Iris pigment epithelial cell (primary cell): ENCODE measurements at places on chromosomes 3 and 15.

DNA sequence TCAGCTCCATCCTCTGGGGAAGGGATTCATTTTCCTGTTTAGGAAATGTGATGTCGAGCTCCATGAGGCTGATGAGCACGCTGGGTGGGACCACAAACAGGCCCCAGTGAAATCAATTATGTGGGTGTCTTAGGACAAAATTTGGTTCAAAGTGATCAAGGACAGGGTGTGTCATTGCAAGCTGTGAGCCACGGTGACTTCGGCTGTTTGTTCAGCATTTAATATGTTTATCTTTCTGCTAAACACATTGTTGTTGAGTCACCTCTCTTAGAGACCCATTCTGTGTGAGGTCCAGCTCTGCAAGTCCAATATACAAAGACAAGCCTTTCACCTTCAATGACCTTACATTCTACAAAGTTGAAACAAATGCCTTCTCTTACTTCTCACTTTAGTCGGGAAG, 41.3 kb downstream of the SSR3 start:
- no peak for DNase-seq

- DNase-seq, result no peak
These were observed 106.0 kb downstream of the PGPEP1L start for GRCh38 chr15:98901434-98902072.

GRCh38 chr3:13015286-13016082, 57.7 kb downstream of the IQSEC1 start:
- DNase-seq, result no peak

GRCh38 chr15:69307939-69308338, 9.2 kb downstream of the PAQR5 start:
- no peak for DNase-seq

DNA sequence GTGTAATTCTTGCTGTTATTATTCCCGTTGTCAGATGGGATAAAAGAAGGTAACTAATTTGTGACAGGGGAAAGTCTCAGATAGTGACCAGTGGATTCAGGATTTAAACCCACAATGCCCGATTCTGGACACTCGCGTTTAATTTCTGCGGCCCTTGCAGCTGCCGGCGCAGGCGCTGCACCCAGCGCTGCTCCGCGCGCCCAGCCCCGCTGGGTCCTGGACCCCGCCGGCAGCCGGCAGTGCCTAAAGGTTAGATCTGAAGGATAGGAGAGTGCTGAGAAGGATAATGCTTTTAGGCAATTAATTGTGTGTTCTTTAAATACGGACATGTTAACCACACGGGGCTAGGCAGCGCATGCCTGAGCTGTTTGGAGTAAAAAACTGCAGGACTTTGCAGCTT, 3.6 kb upstream of the MKRN3 start:
- DNase-seq, result no peak

DNA sequence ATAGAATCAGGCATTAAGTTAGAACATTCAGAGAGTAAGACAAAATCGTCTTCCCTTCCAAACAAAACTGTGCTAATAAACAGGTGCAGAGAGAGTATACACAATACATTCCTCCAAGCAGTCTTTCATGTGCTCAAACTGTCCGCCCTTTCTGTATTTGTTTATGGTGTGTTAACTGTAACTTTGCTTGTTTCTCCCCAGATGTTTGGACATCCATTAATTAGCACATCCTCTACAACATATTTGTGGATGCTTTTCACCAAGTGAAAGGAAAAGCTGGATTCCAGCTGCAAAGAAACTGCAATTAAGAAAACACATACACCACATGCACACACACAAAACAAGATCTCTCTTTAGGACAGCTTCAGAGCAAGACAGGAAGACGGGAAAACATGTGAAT, 912.6 kb downstream of the NTRK3 start:
- DNase-seq, result no peak

- DNase-seq, result no peak
These were observed 9.9 kb upstream of the ARHGEF3 start for GRCh38 chr3:56811546-56812202.

DNA sequence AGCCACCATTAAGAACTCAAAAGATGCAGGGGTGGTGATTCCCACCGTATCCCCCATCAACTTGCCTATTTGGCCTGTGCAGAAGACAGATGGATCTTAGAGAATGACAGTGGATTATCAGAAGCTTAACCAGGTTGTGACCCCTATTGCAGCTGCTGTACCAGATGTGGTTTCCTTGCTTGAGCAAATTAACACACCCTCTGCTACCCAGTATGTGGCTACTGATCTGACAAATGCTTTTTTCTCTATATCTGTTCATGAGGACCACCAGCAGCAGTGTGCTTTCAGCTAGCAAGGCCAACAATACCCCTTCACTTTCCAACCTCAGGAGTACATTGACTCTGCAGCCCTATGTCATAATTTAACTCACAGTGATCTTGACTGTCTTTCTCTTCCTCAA, 8.6 kb upstream of the MCF2L2 start:
- DNase-seq, result no peak

- DNase-seq, result peak; percentile 24
These were observed 91.5 kb downstream of the CD47 start for GRCh38 chr3:107999215-107999775.

GRCh38 chr15:25993506-25993905, 130.4 kb upstream of the ATP10A start:
- no peak for DNase-seq

DNA sequence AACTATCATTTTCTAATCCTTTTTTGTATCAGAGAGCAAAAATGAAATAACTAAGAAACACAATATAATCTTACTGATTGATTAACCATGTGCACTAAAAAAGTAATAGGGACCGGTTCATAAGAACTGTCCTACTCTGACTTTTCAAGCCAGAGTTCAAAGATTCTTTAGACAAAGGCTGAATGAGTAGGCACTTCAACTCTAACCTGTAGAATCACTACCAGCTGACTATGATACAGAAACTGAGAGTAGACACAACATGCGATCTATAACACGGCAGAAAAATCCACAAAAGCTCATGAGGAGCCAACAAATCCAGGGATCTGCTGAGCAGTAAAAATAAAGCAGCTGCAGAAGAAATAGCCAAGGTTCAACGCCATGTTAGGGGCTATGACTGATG, 8.9 kb downstream of the COPB2 start:
- no peak for DNase-seq

DNA sequence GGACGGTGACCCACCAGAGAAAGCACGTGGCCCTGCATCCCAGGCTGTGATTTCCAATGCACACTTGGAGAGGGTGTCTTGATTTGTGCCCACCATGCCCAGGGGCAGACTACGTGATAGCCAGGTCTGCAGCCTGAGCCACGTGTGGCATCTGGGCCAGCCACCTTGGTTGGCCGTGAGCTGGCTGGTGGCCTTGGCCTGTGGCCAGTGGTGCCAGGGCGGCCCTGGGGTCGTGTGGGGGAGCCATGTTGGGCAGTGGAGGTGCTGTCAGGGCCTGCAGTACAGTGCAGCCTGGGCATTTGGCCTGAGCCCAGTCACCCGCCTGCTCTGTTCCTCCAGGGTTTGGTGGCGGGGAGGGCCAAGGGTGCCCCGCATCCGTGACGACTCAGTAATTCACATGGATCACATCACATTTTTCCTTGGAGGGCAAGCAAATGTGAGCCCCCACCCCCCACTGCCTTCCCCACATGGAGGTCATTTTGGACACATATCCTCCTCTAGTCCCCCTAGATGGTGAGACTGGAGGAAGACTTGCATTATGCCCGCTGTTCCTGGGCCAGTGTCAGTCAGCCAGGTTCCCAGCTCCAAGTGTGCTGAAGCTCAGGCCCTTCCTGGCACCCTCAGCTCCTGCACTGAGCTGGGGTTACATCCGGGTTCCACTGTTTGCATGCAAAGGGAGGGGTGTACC, 201.4 kb downstream of the UBE3A start:
- DNase-seq, result no peak

GRCh38 chr3:1700650-1701049, 398.0 kb upstream of the CNTN4 start:
- DNase-seq, result no peak

DNA sequence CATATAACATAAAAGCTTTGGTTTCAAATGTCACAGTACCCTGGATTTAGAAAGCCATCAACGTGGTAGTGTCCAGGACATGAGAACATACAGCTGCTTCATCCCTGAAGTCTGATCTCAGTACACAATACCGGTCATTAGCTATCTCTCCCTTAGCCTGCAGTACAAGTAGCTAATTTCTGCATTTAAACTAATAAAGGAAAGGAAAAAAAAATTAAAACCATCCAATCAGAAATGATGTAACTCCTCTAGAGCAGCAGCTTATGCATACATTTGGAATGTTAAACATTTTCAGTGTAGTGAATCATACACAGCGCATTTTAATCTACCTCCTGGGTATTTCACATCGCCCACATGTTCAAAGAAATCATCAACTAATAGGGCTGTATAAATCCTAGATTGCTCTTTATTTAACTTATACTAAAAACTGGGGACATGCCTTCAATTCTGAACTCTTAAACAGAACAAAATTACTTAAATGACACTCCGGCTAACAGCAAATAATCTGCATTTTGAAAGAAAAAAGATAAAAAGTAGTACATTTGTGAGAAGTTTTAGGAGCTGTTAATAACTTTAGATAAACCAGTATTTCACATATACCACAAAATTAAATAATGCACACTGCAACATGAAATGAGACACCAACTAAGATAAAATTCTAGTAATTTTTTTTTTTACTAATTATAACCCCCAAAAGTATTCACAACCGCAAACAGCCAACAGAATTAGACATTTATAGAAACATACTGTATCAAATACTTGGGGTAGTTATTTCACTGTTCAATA, 3.7 kb downstream of the IGF2BP2 start:
- DNase-seq, result peak; percentile 95

- DNase-seq, result no peak
These were observed 396.4 kb downstream of the NLGN1 start for GRCh38 chr3:173793963-173794362.

- DNase-seq, result no peak
These were observed 80.3 kb upstream of the EOMES start for GRCh38 chr3:27802425-27802824.

- no peak for DNase-seq
These were observed 307.1 kb upstream of the SEMA6D start for GRCh38 chr15:47410247-47410646.

- DNase-seq, result peak; percentile 38
These were observed 165.6 kb downstream of the GMNC start for GRCh38 chr3:190696777-190697501.

DNA sequence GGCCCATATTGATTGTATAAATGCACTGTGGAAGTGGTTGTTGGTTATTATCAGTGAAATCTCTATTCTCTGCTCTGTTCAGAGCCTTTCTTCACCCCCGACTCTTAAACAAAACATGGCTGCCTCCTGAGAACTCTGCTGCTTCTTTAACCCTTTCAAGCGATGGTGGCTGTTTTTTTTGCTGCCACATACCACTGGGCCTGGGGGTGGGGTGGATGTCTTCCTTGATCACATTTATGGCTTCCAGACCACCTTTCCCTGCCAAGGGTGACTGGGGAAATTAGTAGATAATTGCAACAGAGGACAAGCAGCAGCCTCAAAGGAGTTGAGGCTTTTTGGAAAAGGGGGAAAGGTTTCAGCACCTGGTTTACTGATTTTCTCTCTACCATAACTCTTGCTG, 32.8 kb downstream of the YEATS2 start:
- no peak for DNase-seq

- DNase-seq, result no peak
These were observed 20.2 kb upstream of the SKOR1 start for GRCh38 chr15:67805008-67805665.

GRCh38 chr3:194573680-194574437, 59.4 kb downstream of the TMEM44 start:
- DNase-seq, result peak; percentile 58

- DNase-seq, result no peak
These were observed 15.9 kb downstream of the CORO2B start for GRCh38 chr15:68594533-68595259.

DNA sequence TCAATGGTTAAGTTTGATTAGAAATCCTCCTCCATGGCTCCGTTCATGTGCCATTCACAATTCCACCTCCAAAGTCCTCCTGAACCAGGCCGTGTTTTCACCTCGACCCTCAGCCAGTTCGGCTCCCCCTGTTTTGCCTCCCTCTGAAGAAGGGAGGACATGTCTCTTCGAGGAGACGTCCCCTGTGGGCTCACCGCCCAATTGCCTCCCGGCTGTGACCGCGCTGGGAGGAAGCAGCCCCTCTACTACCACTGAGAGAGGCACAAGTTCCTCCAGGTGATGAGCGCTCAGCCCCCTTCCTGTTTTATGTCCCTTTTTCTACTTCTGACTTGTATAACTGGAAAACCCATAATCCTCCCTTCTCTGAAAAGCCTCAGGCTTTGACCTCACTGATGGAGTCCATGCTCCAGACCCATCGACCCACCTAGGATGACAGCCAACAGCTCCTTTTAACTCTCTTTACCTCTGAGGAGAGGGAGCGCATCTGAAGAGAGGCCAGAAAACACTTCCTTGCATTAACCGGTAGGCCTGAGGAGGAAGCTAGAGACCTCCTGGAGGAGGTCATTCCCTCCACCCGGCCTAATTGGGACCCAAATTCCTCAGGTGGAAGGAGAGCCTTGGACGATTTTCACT, 4.7 kb downstream of the DET1 start:
- DNase-seq, result no peak

- no peak for DNase-seq
These were observed 34.8 kb downstream of the KLF15 start for GRCh38 chr3:126322181-126322967.

DNA sequence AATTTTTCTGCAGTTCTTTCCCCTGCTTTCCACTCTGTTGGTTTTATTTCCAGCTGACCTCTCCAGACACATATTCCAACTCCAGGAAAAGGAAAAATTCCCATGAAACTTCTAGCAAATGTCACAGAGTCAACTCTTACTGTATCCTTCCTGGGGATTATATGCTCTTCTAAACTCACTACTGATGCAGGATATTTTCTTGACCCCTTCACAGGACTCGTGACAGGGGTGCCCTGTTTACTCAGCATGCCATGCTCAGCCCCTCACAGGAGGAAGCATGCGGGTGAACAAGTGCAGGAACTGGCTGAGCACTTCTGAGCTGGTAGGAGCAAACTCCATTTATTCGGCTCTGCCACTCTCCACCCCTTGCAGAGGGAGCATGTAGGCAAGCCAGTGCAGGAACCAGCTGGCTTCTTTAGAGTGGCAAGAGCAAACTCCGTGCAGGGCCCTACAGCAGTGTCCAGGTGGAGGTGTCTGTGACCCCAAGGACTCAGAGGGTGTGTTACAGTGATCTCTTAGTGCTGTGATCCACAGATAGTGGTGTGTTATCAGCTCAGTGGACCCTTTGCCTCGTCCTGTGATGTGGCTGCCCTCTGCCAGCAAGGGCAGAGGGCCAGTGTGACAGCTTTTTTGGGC, 413.6 kb upstream of the GRM7 start:
- no peak for DNase-seq
